GM12878 (cell line): ENCODE measurements at places on chromosomes 12 and 14.

GRCh38 chr14:75379246-75379929, 48.4 kb upstream of the JDP2 start:
- no peak for DNase-seq

GRCh38 chr14:57205938-57206337, 62.8 kb downstream of the EXOC5 start:
- no peak for DNase-seq

DNA sequence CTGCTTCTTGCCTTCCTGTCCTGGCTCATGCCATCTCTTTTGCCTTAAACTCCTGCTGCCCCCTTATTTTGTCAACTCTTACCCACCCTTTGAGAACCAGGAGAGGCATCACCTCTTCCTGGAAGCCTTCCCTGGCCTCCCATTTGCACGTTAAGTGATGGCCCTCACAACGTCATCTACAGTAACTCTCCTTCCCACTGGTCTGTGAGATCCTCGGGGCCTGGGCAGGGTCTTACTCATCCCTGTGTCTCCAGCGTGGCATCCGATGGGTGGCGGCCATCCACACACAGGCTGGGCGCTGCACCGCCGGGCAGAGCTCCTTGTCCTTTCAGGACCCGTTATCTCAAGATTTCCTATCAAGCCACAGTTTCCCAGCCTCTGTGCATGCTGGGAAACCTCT, 16.8 kb upstream of the CACNA2D4 start:
- DNase-seq = no peak

DNA sequence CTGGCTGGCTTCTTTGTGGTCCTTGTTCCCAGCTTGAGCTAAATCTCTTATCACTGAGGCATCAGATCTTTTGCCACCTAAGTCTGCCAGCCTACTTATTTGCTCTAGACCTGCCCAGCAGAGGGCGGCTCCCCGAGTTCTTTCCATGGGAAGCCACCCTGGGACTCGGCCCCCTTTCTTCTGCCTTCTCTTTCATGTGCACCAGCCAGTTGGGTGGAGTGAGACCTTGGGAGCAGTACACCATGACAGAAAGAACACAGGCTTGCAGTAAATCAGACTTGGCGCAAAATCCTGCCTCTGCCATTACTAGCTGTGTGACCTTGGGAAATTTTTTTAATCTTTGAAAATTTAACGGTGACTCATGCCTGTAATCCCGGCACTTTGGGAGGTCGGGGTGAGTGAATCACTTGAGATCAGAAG, 7.4 kb downstream of the SMAGP start:
- no peak for DNase-seq

DNA sequence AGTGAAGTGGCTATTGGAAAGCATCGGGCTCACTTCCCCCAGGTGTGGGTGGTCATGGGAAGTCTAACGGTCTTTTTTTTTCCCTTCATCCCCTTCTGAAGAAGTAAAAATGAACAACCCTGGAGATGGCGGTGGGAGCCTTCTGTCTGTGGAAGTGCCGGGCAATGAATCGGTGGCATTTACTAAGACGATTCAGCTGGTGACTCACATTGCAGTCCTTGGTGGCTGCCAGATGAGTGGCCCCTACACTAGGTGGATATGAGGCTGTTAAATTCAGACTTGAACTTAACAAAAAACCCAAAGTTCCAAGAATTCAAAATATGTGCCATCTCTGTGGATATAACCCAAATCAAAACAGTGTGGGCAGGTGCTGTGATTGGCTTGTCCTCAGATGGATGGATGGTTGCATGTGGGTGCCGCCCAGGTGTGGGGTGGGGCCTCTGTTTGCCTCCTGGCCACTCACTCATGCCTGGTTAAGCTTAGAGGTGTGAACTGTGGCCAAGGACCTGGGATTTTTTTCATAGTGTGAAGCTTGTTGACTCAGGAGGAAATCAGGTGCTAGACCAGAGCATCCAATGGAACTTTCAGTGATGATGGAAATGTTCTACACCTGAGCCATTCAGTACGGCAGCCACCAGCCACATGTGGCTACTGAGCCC, 176.7 kb upstream of the NOS1 start:
- no peak for DNase-seq

DNA sequence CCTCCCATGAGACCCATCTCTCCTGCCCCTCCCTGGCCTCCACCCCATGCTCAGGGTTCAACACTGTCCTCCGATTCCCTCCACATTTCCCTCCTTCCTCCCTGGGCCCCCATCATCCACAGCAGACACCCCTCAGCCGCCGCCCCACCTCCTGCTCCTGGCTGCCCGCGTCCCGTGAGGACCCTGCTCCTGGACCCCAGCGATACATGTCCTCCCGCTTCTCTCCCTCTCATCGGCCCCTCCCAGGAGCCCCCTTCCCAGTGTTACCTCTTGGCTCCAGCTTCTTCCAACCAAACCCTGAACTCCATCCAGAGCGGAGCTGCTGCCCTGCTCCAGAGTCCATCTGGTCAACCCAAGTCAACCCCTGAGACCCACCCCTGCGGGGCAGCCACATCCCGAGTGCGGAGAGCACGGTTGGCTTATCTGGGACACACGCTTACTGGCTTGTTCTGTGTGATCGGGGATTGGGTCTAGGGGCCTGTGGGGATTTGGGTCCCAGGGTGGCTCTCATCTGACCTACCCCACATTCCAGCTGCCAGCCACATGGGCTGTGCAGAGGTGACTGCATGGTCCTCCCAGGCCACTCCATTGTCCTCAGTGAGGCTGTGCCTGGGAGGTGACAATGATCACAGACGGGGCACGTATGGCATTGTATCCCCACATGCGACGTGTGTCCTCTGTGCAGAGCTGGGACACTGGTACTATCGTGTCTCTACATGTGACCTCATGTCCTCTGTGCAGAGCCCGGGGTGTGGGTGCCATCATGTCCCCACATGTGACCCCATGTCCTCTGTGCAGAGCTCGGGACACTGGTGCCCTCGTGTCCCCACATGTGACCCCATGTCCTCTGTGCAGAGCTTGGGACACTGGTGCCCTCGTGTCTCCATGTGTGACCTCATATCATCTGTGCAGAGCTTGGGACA, 333.6 kb downstream of the ADGRD1 start:
- no peak for DNase-seq

DNA sequence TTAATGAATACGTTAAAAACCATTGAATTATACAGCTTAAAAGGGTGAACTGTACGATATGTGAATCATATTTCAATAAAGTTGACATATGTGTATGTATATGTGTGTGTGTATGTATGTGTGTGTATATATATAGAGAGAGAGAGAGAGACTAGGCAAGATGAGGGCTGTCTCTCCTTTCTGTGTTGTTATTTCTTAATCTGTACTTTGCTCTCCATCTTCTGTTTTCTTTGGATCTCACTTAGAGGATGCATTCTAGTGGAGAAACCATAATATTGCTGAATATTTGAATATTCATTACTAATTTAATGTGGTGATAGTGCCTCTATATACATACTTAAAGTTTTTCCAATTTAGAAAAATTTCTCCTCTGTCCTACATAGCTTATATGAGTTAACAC, 50.5 kb downstream of the PCNX1 start:
- no peak for DNase-seq

DNA sequence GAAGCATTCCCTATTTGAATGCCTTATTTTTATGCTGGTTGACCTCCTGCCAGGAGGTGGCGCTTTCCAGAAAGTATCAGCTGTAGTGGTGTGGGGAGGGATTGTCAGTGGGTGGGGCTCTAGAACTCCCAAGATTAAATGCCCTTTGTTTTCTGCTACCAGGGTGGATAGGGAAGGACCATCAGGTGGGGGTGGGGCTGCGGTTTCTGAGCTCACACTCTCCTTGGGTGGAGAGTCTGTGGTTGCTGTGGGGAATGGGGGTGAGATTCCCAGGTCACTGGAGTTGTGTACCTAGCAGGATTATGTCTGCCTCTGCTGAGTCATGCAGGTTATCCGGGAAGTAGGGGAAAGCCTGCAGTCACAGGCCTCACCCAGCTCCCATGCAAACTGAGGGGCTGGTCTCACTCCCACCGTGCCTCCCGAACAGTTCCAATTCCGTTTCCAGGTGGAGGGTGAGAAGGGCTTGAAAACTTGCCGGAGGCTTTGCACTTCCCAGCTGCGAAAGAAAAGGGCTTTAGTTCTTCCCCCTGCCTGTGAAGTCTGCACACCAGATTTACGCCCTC, 68.3 kb downstream of the ALG10B start:
- no peak for DNase-seq

- DNase-seq = no peak
Measured at GRCh38 chr12:49189731-49190716, 1.1 kb upstream of the TUBA1A start.

DNA sequence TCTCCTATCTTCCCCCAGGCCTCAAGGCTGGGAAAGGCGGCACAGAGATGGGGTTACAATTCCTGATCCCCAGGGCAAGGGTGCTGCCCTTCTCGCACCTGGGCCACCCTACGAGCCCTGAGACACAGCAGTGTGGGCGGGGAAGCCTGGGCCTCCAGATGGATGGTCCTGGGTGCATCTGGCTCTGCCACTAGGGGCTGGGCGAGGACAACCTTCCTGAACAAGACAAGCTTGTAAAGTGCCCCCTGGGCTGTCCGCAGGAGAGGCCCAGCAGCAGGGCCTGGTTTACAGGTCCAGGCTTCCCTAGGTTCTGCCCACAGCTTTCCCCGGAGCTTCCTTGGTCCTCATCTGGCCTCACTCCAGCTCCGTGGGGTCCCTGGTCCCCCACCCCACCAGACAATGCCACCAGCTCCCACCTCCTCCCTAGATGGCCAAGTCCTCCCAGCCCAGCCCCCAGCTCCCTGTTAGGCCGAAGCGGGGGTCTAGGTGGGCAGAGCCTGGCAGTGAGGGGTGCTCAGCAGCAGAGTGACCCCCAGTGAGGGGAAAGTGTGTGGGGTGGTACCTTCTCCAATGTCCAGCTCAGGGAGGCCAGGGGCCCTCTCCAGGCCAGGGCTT, 8.9 kb downstream of the ARL6IP4 start:
- no peak for DNase-seq

DNA sequence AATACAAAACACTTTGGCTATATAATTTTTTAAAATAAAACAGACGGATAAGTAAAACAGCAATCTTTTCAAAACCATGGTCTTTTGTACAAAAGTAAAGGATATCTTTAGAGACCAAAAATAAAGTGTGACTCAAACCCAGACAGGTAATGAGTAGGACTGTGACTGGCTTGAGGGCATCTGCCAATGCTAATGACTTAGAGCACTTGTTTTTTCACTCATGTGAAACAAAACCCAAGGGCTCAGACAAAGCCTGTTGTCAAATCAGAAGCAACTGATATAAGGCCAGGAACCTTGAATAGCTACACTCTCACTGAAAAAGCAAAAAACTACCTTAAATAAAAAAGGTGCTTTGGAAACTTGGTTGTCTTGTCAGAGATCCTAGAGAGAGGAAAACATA, 357.4 kb downstream of the TMEM117 start:
- peak; percentile 65 for DNase-seq

GRCh38 chr12:16611146-16611545, 5.2 kb upstream of the LMO3 start:
- no peak for DNase-seq

- DNase-seq = no peak
Measured at GRCh38 chr12:2641207-2641606, 153.6 kb upstream of the FKBP4 start.

DNA sequence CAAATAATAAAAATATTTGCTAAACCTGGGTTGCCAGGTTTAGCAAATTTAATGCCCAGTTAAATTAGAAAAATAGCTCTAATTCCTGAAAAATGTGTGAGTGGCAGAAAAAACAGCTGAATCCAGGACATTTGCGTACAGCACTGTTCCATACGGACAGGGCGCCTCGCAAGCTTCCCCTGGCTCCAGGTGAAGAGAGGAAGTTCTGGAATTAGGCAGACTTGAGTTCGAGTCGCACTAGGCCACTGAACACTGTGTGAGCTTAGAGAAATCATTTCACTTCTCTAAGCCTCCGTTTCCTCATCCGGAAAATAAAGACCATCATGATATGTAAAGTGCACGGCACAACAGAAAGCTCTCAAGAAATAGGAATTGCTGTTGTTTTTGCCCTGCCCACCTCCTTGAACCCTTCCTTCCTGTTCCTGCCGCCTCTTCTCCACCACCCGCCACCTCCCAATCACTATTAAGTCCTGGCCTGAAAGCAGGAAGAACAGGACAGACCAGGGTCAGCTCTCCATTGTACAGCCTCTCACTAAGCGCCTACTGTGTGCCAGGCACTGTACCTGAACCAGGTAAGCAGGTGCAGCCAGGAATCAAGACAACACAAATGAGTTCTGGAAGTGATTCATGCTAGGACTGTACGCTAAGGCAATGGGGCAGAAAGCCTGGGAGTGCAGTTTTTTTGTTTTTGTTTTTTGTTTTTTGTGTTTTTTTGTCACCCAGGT, 763 bp upstream of the PHETA1 start:
- DNase-seq = no peak

- no peak for DNase-seq
Measured at GRCh38 chr12:120473807-120474615, 4.5 kb upstream of the SRSF9 start.

DNA sequence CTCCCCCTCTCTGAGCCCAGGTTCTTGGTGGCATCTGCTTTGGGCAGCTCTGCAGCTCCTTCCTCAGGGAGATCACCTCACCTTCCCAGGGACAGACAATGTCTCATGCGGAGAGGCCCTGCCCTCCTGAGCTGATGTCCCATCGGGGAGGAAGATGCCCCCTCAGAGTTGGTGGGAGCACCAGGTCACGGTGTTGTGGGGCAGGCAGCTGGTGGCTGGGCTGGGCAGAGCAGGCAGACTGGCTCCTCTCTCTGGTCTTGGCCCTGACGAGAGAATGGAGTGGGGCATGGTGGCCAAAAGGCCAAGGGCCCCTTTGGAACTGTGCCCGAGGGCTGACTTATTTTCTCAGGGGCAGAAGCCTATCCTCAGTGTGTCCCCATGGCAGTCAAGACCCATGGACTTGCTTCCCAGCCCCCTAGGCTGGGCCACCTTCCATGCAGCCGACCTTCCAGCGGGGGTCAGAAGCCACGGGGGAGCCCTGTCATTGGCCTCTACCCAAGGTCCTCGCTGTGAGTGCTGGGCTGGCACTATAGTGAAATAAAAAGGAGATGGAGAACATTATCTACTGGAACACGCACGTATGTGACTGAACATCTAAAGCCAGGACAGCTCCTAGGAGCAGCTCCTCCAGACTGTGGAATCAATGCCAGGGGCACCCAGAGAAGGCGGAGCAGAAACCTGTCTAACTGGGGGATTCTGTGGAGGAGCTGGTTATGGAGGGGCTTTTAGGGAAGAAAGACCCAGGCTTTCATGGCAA, 21.9 kb downstream of the PPP2R5C start:
- DNase-seq = no peak

DNA sequence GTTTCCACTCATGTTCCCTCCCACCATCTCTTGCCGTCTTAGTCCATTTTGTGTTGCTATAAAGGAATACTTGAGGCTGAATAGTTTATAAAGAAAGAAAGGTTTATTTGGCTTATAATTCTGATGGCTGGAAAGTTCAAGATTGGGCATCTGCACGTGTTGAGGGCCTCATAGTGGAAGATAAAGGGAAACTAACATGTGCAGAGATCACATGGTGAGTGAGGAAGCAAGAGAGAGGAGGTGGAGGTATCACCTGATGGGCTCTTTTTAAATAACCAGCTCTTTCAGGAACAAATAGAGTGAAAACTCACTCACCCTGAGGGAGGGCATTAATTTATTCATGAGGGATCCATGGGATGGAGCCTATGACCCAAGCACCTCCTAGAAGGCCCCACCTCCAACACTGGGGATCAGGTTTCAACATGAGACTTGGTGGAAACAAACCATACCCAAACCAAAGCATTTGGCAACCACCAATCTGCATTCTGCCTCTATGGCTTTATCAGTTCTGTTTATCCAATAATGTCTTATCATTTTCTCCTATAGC, 29.5 kb downstream of the MYO1H start:
- no peak for DNase-seq
